Fibroblast of upper back skin (primary cell): ENCODE measurements at places on chromosomes 11 and 22.

- DNase-seq, result no peak
These were observed 44.2 kb downstream of the TENM4 start for GRCh38 chr11:79396674-79397073.

- DNase-seq, result peak; percentile 44
These were observed 3.3 kb upstream of the SHISA8 start for GRCh38 chr22:41917903-41918791.

GRCh38 chr11:30143098-30143705, 87.6 kb upstream of the FSHB start:
- peak; percentile 48 for DNase-seq

DNA sequence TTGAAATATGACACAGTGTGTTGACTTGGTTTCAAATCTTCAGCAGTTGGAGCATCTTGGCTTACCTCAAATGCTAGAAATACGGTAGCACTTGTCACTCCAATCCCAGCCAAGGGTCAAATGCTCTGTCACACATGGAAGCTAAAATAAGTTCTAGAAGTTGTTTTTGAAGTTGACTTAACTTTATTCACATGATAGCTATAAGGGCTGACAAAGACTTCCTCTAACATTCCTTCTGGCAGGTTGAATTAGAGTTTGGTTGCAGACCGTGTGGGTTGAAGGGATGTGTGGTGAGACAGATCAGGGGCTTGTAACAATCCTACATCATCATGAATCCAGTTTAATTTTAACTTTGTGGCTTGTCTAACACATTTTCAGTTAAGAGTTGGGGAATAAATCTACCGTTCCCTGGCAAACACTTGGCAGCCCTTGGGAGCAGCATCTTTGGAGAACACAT, 4.6 kb downstream of the SLN start:
- no peak for DNase-seq

GRCh38 chr11:77604281-77604680, 14.5 kb downstream of the AQP11 start:
- DNase-seq, result no peak

GRCh38 chr11:128448981-128449713, 138.2 kb downstream of the ETS1 start:
- peak; percentile 68 for DNase-seq

DNA sequence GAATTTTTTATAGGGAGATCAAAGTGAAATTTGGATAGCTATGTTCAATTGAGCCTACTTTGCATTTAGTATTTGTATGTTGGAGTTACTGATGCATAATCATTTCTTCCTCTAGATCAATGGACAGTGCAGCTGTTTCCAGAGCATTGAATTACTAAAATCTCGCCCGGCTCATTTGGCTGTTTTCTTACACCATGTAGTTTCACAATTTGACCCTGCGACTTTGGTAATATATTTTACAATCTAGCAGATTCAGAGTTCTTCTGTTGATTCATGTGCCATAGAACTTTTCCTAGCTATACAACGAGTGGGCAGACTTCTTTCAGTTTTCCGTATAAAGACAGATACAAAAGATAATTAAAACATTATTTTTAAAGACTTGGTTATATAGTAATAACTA, 70.0 kb upstream of the GRIK4 start:
- DNase-seq, result no peak

DNA sequence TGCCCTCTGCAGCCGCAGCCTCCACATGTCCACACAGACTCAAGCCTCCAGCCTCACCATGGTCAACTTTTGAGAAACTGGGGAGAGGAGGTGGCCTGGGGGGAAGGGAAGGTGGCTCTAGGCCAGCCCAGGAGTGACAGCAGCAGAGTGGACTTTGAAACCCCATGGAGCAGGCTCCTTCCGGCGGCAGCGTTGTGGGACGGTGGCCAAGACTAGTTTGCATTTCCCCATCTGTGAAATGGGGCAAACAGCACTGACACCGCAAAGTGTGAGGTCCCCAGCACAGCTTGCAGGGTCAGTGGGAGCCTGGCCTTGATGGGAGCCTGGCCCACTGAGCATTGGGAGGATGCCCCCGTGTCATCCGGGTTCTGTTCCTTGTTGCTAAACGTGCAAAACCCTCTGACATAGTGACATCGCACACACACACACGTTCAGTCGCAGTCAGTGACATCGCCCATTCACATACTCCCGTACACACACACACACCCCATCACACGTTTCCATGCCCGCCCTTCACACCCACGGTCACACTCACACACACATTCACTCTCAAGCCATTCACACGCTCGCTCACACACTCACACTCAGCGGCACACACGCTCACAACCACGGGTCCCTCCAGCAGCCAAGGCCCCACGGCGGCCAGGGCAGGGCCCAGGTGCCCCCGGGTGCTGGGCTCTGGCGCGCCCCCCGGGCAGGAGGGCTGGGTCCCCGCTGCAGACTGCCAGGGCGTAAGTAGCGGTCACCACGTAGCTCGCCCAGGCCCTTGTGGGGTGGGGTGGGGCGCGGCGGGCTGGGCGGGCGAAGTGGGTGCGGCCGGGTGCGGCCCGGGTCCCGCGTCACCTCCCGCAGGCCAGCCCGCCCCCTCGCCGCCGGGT, 585 bp downstream of the CYB5R3 start:
- no peak for DNase-seq

- DNase-seq, result no peak
These were observed 173.2 kb upstream of the SORL1-AS1 start for GRCh38 chr11:121625777-121626506.

DNA sequence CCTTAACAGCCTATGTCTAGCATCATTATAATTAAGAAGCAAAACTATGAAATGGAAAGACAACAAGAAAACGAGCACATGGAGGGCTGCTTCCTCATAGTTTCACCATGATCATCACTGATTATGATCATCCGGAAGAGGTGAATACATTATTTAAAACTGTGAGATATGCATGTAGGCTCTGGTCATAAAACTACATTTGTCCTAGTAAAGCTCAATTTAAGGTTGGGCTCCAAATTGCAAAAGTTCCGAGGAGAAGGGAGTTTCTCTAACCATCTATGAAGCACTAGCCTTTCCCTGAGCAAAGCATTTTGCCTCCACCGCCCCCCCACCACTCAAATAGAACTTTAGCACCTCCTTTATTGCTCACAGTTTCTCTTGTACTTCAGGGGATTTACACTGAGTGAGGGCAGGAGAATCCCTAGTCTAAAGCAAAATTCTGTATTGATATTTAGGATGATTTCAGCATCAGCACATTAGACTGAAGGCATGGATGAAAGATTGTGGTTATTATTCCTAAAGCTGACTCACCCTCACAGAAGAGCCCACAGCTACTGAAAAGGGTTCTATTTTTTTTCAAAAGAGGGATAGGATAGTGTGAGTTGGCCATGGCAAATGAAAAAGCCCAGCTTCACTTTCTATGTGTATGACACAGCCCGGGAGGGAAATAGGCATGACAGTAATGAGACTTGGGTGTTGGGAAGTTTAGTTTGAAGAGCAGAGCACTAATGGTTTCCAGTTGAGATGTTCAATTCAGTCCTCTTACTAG, 203.4 kb downstream of the CADM1 start:
- DNase-seq, result peak; percentile 72

DNA sequence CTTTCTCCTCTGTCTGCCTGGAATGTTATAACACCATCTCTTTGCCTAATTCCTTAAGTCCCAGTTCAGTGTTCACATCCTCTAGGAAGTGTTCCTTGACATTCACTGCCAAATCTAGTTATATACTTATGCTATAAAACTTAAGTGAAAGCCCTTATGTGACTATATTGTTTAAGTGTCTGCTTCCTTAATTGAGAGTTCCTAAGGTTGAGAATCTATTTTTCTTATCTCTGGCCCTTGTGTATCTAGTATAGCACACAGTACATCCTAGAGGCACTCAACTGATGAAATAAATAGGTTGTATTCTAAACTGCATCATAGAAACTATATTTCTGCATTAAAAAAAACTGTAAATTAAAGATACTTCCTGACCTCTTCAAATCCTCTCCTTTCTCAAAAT, 16.9 kb downstream of the KMT5B start:
- no peak for DNase-seq

DNA sequence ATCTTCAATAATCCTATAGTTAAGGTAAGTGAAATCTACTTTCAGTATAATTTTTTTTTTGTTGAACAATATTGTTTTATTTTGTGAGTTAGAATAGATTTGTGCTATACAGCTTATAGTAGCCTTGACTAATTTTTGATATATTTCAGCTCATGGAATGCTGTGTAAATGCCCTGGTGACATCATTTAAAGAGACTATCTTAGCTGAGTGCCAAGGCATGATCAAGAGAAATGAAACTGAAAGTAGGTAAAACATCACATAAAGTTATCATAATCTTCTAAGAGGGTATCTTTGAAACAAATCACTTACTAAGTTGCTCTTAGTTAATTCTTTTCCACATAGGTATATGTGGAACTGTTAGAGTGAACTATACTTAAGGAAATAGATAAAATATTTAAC, 51.4 kb upstream of the ACAT1 start:
- DNase-seq, result peak; percentile 58

- peak; percentile 72 for DNase-seq
These were observed 27.4 kb downstream of the FAT3 start for GRCh38 chr11:92251980-92252379.

DNA sequence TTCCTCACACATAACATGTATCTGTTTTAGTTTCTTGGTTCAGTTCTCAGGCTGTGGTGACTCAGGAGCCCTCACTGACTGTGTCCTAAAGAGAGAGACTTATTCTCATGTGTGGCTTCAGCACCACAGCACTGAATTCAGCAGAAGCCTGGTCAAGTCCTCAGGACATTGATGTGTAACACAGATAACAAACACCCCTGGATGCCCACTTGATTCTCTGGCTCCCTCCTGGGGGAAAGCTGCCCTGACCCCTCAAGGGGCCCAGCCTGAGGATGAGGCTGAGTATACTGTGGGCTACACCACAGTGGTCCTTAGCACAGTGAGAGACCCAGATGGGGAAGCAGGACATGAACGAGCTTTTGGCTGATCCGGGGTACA, 87.2 kb upstream of the VPREB1 start:
- no peak for DNase-seq

DNA sequence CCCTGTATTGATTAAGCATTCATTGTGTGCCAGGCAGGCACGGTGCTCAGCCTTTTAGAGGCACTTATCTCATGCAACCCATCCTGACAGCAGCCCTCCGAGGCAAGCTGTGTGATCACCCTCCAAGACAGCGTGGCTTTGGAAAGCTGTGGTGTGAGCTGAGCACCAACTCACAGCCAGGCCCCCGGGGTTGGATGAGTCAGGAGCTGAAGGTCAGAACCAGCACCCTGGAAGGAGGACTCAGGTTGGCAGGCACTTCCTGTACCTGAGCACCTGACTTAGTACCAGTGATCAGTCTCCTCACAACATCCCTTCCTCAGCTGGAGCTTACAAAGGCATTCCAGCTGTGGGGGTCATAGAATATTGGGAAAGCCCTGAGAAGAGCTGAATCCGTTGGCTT, 9.0 kb downstream of the PATZ1 start:
- DNase-seq, result no peak

DNA sequence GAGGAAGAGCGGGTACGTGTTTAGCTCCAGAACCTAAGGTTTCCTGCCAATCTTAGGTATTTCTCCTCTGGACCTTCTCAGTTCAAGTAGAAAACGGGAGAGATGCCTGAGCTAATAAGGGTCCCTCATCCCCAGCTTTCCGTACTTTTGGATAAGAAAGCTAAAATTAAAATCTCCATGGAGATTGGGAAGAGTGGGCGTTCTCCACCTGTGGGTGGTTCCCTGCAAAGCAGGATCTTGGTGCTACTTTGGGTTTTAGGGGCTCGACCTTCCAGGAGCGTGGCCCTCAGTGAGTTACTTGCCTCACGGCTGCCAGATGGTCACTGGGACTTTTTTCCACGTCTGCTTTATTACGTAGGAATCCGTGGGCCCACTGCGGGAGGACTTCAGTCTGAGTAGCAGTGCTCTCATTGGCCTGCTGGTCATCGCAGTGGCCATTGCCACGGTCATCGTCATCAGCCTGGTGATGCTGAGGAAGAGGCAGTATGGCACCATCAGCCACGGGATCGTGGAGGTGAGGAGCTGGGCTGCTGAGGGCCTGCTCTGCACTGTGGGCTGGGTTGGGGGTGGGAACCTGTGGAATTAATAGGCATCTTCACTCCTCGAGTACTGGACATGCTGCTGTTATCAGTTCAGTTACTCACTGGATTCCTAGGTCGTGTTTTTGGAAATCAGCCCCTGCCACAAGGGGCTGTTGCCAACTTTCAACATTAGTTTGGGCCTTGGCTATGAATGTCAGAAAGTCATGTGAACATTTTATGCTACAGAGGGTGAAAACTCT, 17.8 kb upstream of the ST14 start:
- peak; percentile 25 for DNase-seq

- DNase-seq, result peak; percentile 84
These were observed 48.0 kb upstream of the CLPB start for GRCh38 chr11:72482211-72482812.

GRCh38 chr11:66324664-66325063, 7.8 kb upstream of the CD248 start:
- DNase-seq, result peak; percentile 80

GRCh38 chr11:47326198-47326597, 26.3 kb downstream of the MYBPC3 start:
- DNase-seq, result no peak

- DNase-seq, result no peak
These were observed 1.6 kb downstream of the NR1H3 start for GRCh38 chr11:47259232-47259977.

DNA sequence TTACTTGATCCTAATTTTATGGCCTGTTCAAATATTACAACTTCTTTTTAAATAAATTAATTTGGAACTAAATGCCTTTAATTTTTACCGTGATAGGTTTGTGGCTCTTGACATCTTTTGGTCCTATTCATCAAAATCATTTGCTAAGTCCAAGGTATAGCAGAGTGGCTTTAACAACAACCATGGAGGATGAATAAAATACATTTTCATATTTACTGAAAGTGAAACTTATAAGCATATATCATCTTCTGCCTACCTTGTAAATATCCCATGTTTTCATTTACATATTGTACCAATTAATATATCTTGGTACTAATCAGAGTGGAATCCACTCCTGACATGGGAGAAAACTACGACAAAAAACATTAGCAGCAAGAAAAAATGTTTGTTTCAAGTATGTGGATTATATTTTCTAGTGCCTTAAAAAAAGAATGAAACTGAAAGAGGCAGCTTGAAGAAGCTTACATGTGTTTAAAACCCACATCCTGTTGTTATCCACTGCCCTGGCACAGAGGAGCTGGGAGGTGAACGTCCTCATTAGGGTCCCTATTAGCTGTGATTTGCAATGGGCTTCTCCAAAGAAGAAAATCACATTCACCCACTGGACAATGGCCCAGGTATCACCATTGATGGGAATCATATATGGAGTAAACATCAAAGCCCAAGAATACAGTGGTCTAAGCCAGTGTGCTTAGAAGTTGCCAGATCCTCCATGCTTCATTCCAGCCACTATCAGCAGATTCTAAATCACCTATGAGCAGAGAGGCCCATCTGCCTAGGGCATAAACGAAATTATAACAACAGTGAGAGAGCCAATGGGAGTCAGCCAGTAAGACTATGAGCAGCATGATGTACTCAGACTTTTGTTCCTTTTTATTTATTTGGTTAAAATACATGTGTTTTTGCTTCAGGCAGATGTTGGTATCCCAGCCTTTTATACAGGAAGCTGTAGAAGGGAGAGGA, 84.7 kb downstream of the MAML2 start:
- DNase-seq, result no peak

GRCh38 chr11:26741036-26741435, 19.2 kb upstream of the SLC5A12 start:
- DNase-seq, result peak; percentile 97
